ENCODE measurements at places on chromosomes 6 and 20.
A peak's percentile ranks its signal among the peaks of the same experiment; 100 is the strongest.

- no peak for DNase-seq
These were observed 86.7 kb downstream of the KIF16B start for GRCh38 chr20:16486532-16486931.

DNA sequence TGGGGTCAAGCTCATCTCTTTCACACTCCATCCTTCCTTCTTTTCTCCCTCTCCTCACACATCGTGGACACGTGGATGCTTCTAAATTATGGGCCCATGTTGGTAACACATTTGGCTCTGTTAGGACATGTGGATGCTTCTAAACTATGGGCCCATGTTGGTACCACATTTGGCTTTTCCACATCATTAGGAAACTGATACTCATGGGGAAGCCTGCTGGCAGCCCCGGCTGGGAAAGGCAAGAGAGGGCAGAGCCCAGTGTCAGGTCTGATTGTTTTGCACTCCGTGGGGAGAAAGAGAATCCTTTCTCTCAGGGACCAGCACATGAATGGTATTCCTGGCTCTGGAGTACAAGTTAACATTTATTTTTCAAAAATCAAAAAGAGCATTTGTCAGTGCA lies 4.0 kb upstream of the CST1 start:
- peak; percentile 26 for DNase-seq

DNA sequence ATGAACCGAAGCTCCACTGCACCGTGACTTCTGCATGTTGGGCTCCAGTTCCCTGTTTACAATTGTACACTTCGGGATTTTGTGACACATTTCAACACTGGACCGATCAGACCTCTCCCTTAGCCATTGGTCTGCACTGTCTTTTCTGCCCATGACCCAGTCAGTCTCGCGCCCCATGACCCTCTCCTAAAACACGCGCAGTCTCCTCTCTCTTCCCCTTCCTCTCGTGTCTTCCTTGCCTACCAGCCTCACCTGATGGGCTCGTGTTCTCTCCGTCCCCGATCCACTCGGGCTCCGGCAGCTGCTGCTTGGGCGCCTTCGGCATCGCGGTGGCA lies 535 bp upstream of the ABCF1 start:
- no peak for DNase-seq

- no peak for DNase-seq
These were observed 163.5 kb downstream of the PRL start for GRCh38 chr6:22133357-22133756.

- DNase-seq, result peak; percentile 93
These were observed 42.3 kb upstream of the NAA20 start for GRCh38 chr20:19974630-19975435.

- no peak for DNase-seq
These were observed 125.7 kb downstream of the ZMYND8 start for GRCh38 chr20:47230811-47231256.

Data from HFF-Myc (cell line).